ENCODE measurements at places on chromosomes 6 and 20. TPM values are rescaled to one million over a fixed set of nuclear protein-coding genes. Genes with fewer than 3 reads are reported as not detected.

Gene FAM209B
- polyA plus RNA-seq, result 0.25 TPM

Gene GSTA1
- 1.8 TPM for polyA plus RNA-seq

GRCh38 chr20:4154958-4155411 is 139.6 kb upstream of the RNF24 start:
- DNase-seq, result no peak

DNA sequence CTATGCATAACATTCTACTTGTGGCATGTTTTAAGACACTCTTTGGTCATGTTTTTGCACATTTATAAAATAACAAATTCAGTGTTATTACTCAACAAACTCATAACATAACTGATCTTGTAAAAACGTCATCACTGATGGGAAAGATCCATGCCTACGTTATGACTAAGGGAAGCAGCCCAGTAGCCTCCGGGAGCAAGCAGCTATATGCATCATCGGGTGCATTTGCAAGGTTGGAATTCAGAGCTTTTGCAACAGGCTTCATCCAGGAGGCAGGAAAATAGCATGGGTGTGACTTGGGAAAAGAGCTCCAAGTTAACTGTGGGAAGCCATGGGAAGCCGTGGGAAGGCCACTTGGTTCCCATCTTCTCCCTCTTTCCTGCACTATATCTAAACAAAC is 271.6 kb upstream of the SGK1 start:
- no peak for DNase-seq

- no peak for DNase-seq
Measured at GRCh38 chr6:134828641-134829040, 121.3 kb downstream of the ALDH8A1 start.

- DNase-seq, result no peak
Measured at GRCh38 chr6:3541006-3541585, 84.2 kb upstream of the SLC22A23 start.

All from right renal pelvis (tissue), 4 donors.